ENCODE measurements at places on chromosomes 6 and 20.

- DNase-seq, result no peak
Measured at GRCh38 chr6:96094077-96094476, 78.3 kb downstream of the FUT9 start.

DNA sequence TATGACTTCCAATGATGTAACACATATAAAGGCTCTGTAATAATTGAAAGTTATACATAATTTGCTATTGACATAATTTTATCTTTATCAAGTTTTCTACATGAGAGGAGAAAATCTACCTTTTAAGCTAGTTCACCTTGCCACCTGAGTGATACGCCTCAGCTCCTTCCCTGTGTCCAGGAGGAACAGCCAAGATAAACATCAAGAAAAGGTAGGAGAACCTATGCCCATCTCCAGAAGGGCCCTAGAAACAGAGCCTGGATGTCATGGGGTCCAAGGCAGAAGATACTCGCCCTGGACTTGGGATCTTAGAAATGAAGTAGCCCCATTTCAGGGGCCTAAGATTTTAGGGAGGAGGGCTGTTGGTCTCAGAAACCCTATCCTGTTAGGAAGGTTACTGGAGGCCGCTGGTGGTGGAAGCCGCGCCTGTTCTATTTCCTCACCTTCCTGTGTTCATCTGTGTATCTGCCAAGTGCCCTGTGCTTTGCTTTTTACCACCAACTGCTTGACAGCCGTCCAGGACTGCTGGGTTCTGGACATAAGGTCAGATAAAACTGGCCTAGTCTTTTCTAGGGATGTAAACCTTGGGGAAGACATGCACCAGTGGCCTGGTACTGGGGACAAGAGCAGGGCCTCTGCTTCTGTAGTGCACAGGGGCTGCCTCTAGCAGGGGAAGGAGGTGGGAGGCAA lies 178.5 kb downstream of the ARID1B start:
- DNase-seq, result no peak

GRCh38 chr6:161639772-161640171 lies 365.9 kb upstream of the AGPAT4 start:
- DNase-seq, result no peak

DNA sequence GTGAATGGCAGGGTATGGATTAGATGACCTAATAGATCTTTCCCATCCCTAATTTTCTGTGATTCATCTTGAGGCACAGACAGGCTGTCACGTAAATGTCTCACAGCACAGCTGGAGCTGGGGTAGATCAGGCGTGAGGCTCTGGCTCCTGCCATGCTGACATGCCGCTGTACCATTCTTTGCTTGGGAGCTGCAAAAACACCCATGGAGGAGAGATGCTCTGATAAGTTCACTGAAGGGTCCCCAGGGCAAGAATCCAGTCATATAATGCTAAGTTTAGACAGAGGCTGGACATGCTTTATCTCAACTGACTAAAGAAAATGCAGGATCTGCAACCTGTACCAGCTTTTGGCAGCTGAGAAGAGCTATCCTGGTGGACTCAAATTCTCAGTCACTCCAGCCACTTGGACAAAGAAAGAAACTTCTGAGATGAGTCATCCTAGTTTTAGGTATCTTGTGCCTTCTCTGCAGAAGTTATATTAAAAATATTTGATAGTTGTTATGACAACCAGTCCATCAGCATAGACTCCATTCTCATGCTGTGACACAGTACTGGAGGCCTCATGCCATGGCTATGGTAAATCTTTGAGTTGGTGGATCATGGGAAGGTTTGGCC lies 185.1 kb upstream of the RAB32 start:
- DNase-seq, result no peak

GRCh38 chr6:105991561-105992314 lies 94.4 kb upstream of the PRDM1 start:
- DNase-seq, result no peak

GRCh38 chr6:140601021-140601808 lies 1226.8 kb upstream of the CITED2 start:
- no peak for DNase-seq

DNA sequence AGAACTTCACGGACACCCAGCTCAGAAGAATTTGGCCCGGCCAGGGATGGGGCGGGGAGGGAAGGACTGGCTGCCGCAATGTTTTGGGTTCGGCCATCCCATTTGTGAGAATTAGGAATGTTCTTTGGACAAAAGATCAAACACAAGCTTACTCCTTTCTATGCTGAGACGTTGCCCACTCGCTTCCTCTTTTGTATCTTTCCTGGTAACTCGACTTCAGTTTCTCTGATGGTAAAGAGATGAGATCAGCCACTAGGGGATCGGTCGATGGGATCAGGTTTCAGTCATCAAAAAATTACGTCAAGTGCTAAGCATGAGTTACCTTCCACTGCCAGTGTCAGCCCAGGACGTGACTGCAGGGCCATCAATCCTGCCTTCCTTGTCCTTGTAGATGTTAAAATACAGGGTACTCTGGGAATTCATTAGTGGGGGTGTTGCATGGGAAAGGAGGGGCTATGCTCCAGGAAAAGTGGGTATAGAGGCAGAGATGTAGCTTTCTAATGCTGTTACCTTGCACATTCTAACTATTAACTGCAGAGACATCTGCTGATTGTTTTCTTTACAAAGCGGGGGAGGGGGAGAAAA lies 190.2 kb downstream of the TSHZ2 start:
- no peak for DNase-seq

DNA sequence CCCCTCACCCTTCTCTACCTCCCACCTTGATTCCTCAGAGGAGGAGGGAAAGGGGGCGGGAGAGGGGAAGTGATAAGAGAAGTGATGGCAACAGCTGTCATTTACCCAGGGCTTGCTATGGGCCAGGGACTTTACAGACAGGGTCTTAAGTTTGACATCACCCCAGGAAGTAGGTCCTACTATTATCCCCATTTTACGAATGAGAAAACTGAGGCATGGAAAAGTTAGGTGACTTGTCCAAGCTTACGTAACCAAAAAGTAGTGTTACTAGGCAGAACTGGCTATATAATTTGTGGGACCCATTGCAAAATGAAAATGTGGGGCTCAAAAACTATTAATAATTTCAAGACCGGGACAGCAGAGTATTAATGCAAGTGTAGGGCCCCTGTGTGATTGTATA lies 10.5 kb upstream of the FANCE start:
- DNase-seq, result no peak

DNA sequence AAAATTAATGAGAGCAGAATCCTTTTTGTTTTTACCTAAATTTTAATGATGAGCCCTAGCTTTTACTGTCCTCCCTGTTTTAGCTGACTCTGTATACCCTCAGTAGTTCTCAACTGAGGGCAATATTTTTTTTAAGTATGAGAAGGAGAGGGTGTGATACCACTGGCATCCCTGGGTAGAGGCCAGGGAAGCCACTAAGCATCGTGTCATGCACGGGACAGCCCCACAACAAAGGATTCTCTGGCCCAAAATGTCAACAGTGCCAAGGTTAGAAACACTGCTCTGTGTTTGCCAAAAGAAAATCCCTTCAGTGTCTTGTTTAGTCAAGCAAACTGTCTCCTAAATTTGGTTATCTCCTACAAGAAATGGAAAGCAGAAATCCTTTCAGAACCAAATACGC lies 210.4 kb downstream of the KCNQ5 start:
- no peak for DNase-seq

GRCh38 chr20:12957968-12958367 lies 50.8 kb upstream of the SPTLC3 start:
- no peak for DNase-seq

- DNase-seq, result peak; percentile 34
Measured at GRCh38 chr6:75609639-75610590, 8.2 kb downstream of the SENP6 start.

- no peak for DNase-seq
Measured at GRCh38 chr6:135522965-135523692, 25.6 kb upstream of the AHI1 start.

DNA sequence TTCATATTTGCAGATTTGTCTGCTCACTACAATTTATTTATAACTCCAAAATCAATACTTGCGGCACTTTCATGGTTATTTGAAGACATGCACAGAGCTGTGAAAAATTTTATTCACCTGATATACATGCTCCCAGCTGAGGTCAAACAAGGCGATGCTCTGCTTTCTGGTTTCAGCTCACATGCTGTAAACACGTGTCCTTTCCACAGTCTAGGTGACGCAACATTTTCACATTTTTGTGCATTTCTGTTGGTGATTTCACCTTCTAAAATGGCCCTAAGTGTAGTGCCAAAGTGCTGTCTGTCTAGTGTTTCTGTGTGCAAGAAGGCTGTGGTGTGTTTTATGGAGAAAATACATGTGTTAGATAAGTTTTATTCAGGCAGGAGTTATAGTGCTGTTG lies 650.5 kb downstream of the RNF144B start:
- no peak for DNase-seq

GRCh38 chr6:53465732-53466131 lies 79.2 kb downstream of the GCLC start:
- no peak for DNase-seq

DNA sequence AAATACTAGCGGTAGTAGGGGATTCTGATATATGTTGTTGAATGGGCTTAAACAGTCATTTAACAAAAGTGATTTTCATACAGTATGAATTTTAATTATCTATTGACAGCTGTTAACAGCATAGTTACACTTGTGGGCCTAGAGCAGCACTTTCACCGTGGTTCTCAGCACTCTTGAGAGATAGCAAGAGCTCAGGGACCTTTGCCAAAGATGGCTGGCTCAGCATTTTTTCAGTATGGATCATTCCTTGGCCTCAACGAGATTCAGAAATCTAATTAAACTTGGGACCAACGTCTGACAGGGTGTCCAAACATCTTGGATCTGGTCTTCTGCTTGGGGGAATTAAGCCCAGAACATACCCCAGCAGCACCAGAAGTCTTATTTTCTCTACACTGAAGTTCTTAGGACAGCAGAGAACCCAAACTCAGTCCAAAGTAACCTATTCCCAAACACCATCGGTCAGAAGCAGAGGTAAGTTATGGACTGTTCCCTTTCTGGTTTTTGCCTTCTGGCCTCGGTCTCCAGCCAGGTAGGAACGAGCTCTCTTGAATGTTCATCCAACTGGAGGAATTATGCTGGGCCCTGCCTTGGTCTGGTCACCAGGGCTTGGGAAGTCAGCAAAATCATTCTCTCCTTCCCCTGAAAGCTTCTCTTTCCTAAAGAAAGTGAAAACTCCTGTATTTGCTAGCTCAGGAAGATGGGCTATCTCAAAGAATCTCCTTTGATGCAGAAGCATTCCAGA lies 25.7 kb downstream of the PRPH2 start:
- no peak for DNase-seq

DNA sequence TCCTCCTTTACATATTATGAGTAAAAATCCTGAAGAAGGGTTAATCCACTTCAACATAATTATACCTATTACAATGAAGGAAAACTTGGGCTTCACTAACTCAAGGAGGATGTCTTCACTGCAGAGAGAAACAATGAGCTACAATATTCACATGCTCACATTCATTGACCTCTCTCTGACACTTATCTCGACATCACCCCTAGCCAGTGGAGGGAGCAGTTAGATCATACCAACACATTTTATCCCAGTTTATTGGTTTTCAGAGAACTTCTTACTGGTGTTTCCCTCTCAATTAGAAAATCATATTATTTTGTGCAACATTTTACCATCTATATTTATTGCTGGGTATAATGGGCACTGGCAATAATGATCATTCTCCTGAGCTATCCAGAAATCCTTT lies 646.5 kb downstream of the TENT5A start:
- no peak for DNase-seq

DNA sequence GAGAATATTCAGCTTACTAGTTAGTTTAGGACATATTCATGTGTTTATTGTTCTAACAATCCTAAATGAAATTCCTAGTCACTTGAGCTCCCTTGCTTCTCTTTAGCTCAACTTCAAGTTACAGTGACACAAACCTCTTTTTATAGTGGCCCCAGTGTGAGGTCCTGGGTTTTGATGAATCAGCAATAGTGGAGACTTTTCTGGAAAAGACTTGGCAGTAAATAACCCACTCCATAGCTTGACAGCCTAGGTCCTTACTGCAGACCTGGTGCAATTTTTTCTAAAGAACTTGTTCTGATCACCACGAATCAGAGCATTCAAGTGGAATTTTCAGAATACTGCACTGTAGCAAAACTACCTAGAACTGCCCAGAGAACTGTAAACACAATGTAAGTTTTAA lies 6.9 kb upstream of the RIPPLY2 start:
- DNase-seq, result no peak

DNA sequence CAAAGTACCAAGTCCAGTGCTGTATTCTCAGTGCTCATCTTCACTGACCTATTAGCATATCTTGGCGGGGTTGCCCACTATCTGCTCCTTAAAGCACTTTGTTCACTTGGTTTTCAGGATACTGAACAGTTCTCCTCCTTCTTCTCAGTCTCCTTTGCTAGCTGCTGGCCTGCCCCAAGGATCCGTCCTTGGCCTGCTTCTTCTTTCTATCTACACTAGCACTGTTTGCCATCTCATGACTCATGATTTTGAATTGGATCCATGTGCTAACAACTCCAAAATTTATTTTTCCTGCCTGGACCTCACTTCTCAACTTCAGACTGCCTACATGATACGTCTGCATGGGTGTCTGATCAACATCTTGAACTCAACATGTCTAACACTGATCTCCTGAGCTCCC lies 15.5 kb downstream of the TPD52L1 start:
- no peak for DNase-seq

DNA sequence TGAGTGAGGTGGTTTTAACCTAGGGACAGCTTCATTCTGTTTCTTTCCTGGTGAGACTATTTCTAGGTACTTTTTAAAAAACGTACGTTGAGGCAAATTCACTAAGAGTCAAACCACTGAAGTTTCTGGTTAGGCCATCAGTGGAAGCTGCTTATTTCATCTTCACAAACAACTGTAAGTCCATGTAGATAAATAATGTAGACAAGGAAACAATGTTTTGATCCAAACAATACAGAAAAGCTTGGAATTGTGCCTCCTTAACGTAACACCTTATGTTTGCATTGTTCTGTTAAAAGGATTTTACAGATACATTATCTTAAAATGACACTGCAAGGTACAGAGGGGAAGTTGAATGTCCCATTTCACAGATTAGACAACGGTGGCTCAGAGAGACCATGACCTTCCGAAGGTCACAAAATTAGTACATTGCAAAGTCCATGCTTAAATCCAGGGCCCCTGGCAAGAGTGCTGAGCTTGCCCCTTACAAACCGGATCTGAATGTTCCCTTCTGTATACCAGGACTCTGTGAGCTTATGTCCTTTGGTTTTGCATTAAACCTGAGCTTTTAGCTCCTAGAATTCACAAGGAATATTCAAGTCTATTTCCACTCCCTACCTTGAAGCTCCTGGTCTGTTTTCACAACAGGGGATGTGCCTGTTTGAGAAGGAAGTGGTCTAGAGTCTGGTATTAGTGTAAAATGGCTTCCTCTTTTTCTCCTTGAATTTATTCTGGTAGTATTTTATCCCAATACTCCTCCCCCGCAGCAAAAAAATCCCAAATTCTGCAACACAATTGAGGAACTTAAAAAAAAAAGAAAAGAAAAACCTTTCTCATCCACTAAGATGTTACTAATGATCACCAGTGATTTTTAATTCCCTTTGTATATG lies 28.9 kb upstream of the ZNF217 start:
- no peak for DNase-seq

DNA sequence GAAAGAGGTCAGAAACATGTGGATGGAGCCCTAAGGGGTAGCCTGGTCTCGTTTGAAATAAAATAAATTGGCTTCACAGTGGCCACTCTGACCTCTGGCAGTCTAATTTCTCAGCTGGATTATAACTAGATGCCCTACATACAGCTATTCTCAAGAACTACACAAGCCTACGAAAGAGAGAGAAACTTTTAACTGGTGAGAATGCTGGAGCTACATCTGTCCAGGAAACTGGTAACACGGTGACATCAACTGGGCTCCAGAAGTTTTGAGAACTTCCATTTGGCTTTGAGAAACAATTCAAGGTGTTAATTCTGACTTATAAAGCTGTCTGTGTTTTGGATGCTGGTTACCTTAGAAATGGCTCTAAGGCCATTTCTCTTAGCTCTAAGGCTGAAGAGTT lies 187.3 kb upstream of the TENT5A start:
- DNase-seq, result no peak

All from AG04450 (cell line).